HEK293T (cell line): ENCODE measurements at places on chromosomes 11 and 22.

DNA sequence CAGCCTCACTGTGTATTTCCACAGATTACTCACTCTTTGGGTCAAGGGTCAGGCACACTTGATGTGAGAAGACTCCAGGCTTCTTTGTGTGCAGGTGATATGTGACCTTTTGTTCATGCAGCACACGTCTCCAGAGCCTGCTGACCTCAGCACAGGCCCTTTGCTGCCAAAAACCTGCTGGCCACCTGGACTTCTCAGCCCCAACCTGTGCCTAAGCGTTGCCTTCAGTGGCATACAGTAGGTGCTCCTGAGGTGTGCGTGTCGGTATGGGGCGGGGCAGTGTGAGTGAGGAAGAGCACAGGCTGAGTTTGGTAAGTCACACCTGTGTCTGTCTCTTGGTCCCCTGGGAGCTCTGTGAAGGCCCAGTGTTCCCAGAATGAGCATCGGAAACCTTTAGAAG lies 58.1 kb downstream of the WNT11 start:
- DNase-seq, result no peak

DNA sequence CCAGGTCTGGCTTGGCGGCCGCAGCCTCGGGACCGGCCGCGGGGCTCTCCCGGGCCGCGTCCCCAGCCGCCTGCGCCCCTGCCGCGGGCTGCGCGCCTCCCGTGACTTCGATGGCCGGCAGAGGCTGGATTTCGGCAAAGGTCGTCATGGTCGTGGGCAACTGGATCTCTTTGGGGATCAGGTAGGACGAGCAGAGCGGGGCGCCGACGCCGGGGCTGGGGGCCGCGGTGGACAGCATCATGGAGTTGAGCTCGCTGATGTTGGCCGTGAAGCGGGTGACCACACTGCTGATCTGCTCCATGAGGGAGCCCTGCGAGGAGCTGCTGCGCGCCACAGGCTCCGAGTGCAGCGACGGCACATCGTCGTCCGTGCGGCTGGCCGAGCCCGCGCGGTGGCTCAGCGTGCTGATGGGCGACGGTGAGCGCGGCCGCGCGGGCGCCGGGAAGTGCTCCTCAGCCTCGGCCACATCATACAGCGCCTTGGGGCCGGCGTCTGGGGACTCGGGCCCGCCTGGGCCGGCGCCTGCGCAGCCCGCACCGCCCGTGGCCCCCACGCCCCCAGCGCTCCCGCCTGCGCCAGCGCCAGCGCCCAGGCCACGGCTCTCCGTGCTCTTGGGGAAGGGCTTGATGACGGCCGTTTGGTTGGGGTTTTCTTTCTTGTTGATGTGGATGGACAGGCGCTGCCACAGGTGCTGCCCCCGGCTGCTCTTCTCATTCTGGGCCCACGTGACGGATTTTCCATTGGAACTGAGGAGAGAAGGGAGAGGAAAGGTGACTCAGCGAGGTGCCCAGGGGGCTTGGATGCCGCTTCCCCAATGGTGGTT lies 171.4 kb upstream of the CTSC start:
- DNase-seq, result no peak

DNA sequence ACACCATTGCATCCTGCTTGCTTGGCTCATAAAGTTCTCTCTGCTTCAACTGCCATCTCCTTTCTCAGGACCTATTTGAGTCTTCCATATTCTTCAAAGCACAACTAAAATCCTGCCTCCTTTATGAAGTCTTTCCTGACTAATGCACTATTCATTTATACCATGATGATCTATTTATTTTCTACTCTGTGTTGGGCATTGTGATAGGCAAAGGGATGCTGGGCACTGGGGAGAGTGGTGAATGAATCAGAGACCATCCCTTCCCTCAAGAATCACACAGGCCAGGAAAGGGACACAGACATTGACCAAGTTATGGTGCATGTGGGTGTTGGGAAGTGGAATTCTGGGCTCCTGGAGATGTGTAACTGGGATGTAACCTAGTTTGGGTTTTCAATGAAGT lies 86.9 kb downstream of the CACNG2 start:
- no peak for DNase-seq

DNA sequence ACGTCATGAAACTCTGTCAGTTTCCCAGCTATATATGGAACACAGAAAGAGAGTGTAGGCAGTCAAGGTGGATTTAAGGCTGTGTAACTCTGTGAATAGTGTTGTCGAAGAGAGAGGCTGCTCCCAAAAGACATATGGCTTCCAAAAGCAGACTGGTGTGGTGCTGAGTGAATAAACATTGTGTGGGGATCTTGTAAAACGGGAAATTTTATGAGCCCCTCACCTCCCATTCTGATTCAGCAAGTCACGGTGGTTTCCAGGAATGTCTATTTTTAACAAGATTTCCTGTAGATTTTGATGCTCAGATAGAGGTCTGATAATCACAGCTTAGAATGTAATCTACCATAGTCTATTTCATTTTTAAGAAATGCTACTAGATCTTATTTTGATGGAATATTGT lies 67.9 kb downstream of the SESN3 start:
- DNase-seq, result no peak

DNA sequence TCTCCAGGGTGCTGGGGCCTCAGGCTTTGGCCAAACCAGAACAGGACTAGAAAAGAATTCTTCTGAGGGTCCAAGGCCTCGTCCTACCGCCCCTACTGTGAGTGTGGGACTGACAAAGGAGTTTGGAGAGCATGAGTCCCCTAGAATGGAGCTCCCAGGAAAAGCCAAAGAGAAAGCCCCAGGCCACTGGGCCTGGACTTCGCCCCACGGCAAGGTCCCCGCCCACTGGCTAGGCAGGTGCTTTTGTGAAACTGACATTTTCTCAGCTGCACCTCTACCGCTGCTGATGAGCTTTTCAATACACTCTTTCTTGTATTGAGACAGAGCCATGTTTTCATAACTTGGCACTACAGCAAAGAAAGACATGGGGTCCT lies 9.7 kb upstream of the FGF3 start:
- no peak for DNase-seq

DNA sequence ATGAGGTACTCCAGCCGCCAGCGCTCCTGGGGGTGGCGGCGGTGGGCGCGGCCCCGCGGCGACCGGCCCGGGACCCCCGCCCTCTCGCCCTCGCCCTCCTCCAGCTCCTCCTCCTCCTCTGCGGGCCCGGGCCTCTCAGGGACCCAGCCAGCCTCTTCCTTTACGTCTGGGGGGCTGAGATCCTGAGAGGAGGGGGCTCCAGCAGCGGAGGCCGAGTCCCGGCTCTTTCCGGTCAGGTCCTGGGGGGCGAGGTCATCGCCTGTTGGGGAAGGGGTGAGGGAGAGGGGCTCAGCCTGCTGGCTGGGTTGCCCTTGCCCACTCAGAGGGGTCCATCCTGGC lies 4.3 kb downstream of the ZFTA start:
- DNase-seq, result no peak

- DNase-seq, result no peak
These were observed 13.6 kb downstream of the EFCAB6 start for GRCh38 chr22:43798492-43798891.

- DNase-seq, result no peak
These were observed 12.7 kb upstream of the SEPTIN5 start for GRCh38 chr22:19701420-19702145.

DNA sequence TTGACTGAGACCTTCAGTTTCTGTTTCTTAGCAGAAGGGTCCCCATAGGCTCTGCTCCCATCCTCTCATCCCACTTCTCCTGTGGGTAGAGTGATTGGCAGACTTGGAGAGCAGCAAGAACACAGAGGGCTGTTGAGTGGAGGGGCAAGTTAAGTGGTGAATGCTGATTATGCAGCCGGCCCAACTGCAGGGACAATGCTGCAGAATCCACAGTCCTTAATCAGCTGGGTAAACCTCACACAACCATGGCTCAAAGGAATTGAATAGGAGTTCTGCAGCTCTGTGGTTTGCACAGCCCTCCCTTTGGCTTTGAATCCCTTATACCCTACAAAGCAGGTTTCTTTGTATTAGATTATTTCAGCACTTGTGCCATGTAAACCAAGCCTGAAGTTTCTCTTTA lies 161.1 kb downstream of the NAV2 start:
- no peak for DNase-seq

- DNase-seq, result no peak
These were observed 23.4 kb upstream of the CELSR1 start for GRCh38 chr22:46560696-46561295.

- DNase-seq, result no peak
These were observed 52.6 kb downstream of the SWAP70 start for GRCh38 chr11:9716275-9717039.
